Renal pelvis (tissue), 12 donors: ENCODE measurements at places on chromosomes 6 and 20. TPM values are rescaled to one million over a fixed set of nuclear protein-coding genes. Genes with fewer than 3 reads are reported as not detected.

- DNase-seq = no peak
Measured at GRCh38 chr6:154140743-154141142, 101.7 kb downstream of the OPRM1 start.

DNA sequence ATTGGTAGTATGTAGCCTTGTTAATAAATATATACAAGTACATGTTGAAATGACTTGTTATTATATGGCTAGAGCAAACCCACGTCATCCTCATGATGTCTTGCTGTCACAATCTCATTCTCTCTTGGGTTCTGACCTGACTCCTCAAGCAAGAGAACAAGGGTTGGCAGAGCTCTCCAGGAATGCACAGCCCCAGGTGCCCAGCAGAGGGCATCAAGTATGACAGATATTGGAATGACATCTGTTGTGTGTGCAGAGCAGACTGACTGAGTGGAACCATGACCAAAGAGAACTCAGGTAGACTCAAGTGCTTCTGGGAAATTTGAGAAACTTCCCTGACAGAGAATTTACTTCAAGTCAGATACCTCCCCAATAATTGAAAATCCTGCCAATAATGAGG is 90.6 kb downstream of the PAX1 start:
- no peak for DNase-seq

DNA sequence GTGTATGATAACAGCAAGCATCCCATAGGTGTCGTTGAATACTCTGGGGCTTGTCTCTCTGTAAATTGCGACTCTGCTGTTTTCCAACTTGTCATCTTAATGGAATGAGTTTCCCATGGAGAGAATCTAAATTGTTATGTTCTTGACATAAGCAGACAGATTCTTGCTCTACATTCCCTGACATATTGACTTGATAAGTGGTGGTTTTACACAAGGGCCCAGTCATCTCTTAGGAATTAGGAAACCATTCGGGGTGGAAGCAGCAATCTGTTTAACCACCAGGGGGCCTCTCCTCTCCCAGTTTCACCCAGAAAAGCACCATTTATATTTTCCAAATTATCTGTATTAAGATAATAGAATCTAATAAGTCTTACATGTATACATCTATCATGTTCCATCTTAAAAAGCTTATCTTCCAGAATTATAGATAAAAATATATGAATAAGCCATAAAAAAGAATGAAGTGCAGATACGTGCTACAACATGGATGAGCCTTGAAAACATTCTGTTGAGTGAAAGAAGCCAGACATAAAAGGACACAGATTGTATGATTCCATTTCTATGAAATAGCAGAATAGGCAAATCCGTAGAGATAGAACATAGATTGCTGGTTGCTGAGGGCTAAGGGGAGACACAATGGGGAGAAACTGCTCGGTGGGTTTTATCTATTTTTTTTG is 23.1 kb upstream of the MROH8 start:
- DNase-seq = peak; percentile 9

GRCh38 chr20:33993576-33994221 is at the start of gene RALY:
Gene RALY (plus strand): TSS chr20:33993911. CDS start chr20:34072075, 78,164 bp downstream.
- DNase-seq = no peak

GRCh38 chr20:37729909-37730308 is 36.1 kb downstream of the CTNNBL1 start:
- no peak for DNase-seq

DNA sequence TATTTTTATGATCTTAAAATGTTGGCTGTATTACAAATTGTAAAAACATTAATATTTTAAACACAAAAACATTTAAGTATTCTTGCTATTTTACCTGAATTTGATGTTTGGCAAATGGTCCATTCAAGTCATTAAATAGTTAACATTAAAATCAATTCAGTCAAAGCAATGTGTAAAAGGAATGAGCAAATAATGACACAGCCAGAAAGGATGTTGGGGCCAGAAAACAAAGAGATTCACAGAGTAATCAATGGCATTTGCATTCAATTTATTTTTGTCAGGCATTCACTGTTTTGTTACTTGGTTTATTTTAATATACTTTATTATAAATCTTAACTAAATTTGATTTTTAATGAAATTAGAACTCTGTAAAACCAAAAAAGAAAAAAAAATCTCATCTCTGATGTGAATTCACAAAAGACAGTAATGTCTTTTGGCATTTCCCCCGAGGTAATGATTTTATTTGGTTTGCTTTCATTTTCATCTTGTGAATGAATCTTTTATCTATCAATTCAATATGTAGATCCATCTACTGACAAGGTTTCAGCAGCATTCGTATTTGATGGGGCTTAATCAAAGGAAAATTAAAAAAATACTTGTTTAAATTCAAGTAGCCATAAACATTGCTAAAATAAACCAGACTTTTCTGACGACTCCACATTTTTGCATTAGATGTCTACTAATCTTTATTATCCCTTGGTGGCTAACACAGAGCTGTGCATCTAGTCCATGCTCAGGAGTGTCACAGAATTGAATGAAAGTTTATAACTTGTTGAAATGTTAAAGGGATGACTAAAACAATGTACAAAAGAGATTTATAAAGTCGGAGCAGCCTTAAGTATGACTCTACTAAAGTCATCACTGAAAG is 866.7 kb upstream of the GJE1 start:
- no peak for DNase-seq

DNA sequence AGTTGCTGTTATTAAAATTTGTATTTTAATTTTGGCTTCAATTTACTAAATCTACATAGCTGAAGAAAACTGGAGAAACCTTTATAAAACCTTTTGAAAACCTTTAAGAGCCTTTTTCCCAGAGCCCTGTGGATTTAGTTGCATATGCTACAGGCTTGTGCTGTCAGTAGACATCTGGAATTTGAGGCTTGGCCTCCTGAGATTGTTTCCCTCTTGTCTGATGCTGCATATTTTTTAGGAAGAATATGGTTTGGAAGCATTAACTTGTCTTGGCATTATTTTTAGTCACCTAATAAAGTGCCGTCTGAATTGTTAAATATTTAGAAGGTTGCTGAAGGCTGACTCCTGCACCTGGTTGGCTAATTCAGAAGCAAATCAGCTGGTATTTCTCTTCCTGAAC is 369.4 kb downstream of the UTRN start:
- no peak for DNase-seq

DNA sequence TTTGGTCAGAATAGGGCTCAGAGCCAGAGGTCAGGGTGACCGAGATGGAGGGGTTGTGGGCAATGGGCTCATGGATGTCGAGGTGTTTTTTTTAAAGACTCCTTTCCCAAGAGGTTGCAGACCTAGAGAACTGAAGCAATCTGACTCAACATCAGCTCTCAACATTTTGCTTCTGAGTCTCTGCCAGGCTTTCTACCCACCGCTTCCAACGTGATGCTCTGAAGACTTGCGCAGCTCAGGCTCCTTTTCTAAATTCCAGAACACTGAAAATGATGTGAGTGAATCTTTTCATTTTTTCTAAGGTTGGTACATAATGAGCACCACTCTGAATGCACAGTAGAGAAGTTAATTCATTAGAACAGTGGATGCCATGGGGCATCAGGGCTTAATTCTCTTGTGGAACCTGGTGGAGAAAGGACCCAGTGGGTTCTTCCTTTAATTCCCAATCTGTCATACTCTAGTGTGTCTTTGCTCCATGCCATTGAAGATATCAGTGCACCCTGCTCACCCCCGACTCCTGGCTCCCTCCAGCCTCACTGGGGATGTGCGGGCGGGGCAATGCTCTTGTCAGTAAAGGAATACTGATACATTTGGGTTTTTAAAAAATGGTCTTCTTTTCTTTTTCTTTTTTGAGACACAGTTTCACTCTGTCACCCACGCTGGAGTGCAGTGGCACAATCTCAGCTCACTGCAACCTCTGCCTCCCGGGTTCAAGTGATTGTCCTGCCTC is 17.0 kb upstream of the KIF13A start:
- no peak for DNase-seq

DNA sequence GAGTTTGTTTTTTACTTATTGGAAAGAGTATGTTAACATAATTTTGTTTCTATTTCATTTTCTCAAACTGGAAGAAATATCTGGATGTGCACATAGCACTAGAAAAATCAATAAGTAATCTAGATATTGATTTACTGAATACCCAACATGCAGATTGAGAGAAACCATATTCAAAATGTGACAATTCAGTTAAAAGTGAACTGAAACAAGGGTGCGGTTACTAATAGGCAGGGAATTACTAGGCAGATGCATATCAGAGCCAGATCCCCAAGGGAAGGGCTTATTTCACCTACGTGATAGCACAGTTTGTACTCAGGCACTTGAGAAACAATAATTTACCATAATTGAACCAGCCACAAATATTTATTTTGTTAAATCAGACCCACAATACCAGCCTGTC is 493.1 kb upstream of the FLRT3 start:
- no peak for DNase-seq

GRCh38 chr6:13470238-13471140 is 16.9 kb downstream of the GFOD1 start:
- no peak for DNase-seq

- DNase-seq = no peak
Measured at GRCh38 chr6:46985943-46986342, 56.2 kb downstream of the ADGRF1 start.

The MRPS18A gene
- polyA plus RNA-seq = 47.2 TPM

The IL17A gene
- not detected for polyA plus RNA-seq

The CEP43 gene
- polyA plus RNA-seq = 51.4 TPM

The TSHZ2 gene
- 12.5 TPM for polyA plus RNA-seq

The IPCEF1 gene
- polyA plus RNA-seq = 9.8 TPM

The XKR7 gene
- polyA plus RNA-seq = 0.43 TPM

The TPX2 gene
- polyA plus RNA-seq = 53.9 TPM

The ADTRP gene
- 2.9 TPM for polyA plus RNA-seq

The SPATA25 gene
- polyA plus RNA-seq = 9.4 TPM
